Activated CD4-positive, alpha-beta T cell treated with anti-CD3 and anti-CD28 coated beads for 36 hours (primary cell): ENCODE measurements at places on chromosomes 7 and 10. TPM values are rescaled to one million over a fixed set of nuclear protein-coding genes. Genes with fewer than 3 reads are reported as not detected.
A peak's percentile ranks its signal among the peaks of the same experiment; 100 is the strongest.

Gene CPVL
- not detected for total RNA-seq

Gene VAX1
- not detected for total RNA-seq

Gene GIMAP7
- 36.9 TPM for total RNA-seq

Gene INHBA
- not detected for total RNA-seq

Gene AGAP5
- 7.1 TPM for total RNA-seq

Gene SKIDA1
- total RNA-seq: 0.54 TPM

Gene ADCYAP1R1
- total RNA-seq: not detected

Gene C10orf71
- not detected for total RNA-seq

Gene SCART1
- total RNA-seq: 1.7 TPM

- H3K27ac ChIP-seq: no peak overlapping the region
- no peak overlapping the region for H3K4me3 ChIP-seq
- H3K4me1 ChIP-seq: no peaks in the 10 kb centered on the region
- DNase-seq: peak; percentile 71
- H3K27me3 ChIP-seq: peaks cover 9% of the 10 kb centered on the region
- H3K36me3 ChIP-seq: no peaks in the 10 kb centered on the region
Observed at GRCh38 chr10:58531084-58531695, 18.5 kb downstream of the BICC1 start.

DNA sequence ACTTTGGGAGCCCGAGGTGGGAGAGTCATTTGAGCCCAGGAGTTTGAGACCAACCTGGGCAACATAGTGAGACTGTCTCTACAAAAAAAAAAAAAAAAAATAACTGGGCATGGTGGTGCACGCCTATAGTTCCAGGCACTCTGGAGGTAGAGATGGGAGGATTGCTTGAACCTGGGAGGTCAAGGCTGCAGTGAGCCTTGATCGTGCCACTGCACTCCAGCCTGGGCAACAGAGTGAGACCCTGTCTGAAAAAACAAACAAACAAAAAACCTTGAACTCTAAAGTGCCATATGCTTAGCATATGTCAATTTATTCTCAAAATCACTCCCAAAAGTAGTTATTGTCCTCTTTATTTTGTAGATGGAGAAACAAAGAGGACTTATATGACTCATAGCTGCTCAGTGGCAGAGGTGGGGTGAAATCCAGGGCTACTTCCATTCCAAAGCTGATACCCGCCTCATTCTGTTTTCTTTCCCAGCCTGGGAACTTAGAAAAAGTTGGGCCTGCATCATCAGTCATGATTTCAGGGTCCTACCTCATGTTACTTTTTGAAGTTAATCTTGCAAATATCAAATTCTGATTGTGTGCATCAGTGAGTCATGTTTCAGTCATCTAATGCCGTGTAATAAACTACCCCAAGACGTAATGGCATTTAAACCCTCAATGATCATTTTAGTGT is 13.3 kb downstream of the DHTKD1 start:
- DNase-seq: no peak
- H3K4me1 ChIP-seq: no peaks in the 10 kb centered on the region
- H3K36me3 ChIP-seq: peaks cover 8% of the 10 kb centered on the region
- H3K27me3 ChIP-seq: no peaks in the 10 kb centered on the region
- no peak overlapping the region for H3K4me3 ChIP-seq

DNA sequence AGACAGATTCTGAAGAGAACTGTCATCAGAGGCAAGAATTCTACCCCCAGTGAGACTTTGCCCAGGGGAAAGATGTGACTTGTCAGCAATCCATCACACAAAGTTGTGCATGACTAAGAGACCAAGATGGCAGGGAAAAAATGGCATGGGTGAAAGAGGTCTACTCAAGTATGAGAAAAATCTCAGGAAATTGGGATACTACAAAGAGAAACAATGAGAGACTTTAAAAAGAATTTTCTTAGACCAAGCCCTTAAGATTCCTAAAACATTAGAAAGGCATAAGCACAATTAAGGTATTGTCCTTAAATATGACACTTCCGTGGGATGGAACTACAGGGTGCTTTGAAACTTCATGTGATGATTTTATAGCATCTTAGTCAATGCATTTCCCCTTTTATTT is 45.6 kb upstream of the PDE1C start:
- no peaks in the 10 kb centered on the region for H3K36me3 ChIP-seq
- no peak overlapping the region for H3K4me3 ChIP-seq
- no peak overlapping the region for H3K27ac ChIP-seq
- H3K4me1 ChIP-seq: no peaks in the 10 kb centered on the region

- no peak overlapping the region for H3K4me3 ChIP-seq
- peaks cover 4% of the 10 kb centered on the region for H3K27me3 ChIP-seq
- no peak overlapping the region for H3K27ac ChIP-seq
- no peak for DNase-seq
- no peaks in the 10 kb centered on the region for H3K36me3 ChIP-seq
Observed at GRCh38 chr7:95052566-95053094, 145.2 kb downstream of the PPP1R9A start.

DNA sequence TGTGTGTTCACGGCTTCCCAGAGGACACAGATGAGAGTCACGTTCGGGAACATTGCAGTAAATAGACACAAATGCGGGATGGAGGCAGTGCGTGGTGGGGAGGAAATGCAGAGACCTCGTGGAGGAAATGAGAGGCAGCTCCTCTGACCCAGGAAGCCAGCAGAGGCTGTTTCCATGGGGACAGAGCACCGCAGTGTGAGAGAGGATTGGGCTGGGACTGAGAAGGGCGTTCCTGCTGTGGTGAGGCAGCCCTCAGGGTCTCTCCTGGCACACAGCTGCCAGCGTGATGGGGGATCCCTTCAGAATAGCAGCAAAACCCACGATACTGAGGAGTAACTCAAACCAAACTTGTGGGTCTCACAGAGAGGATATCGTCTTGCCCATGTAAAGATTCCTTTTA is 21.7 kb upstream of the BHLHA15 start:
- no peak overlapping the region for H3K27ac ChIP-seq
- H3K4me1 ChIP-seq: no peaks in the 10 kb centered on the region
- no peak for DNase-seq
- H3K4me3 ChIP-seq: no peak overlapping the region
- H3K36me3 ChIP-seq: peaks cover 47% of the 10 kb centered on the region

DNA sequence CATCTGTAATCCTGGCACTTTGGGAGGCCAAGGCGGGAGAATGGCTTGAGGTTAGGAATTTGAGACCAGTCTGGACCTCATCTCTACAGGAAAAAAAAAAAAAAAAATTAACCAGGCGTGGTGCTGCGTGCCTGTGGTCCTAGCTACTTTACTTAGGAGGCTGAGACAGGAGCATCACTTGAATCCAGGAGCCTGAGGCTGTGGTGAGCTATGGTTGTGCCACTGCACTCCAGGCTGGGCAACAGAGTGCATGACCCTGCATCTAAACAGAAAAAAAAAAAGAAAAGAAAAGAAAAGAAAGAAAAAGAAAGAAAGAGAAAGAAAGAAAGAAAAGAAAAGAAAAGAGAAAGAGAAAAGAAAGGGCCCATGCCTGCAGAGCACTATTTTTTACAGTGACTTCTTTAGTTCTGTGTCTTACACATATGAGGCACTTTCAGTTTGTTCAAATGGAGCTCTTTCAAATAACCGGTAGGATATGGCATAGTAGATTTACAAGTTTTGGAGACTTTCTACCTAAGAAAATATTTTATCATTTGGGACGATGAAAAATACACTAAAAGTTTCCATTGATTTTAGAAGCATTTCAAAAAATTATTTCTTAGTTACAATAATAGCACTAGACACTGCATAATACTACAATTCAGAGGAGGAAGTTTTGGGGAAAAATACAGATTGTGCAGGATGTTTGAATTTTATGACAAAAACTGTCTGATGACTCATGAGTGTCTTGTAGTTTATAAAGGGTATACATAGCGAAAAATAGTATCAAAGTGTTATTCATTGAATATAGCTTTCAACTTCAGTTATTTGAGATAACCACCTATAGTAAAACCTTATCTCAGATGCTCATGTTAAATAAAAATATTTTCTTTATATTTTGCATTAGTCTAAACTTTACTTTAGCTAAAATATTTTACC is 75.9 kb downstream of the MDFIC start:
- peak overlapping the region; percentile 64 for H3K27ac ChIP-seq
- peaks cover 61% of the 10 kb centered on the region for H3K4me1 ChIP-seq
- peak overlapping the region; percentile 22 for H3K4me3 ChIP-seq
- H3K36me3 ChIP-seq: peaks cover 42% of the 10 kb centered on the region

DNA sequence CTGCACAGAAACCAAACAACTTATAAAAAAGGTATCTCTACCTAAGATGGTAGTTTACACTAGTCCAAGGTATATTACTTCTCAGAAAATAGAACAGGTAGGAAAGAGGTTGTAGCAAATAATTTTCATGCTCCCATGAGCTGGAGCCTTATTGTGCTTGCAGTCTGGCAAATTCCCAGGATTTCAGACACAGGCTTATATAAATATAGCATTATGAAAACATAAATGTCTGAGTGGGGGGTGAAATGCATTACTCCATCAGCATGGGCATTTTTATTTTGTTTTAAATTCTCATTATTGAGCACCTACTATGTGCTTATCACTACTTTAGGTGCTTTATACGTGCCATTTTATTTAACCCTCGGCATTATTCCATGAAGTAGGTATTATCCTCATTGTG is 83.0 kb upstream of the PHYHIPL start:
- no peaks in the 10 kb centered on the region for H3K4me1 ChIP-seq
- no peak overlapping the region for H3K4me3 ChIP-seq
- no peaks in the 10 kb centered on the region for H3K36me3 ChIP-seq
- no peak for DNase-seq
- H3K27me3 ChIP-seq: no peaks in the 10 kb centered on the region

DNA sequence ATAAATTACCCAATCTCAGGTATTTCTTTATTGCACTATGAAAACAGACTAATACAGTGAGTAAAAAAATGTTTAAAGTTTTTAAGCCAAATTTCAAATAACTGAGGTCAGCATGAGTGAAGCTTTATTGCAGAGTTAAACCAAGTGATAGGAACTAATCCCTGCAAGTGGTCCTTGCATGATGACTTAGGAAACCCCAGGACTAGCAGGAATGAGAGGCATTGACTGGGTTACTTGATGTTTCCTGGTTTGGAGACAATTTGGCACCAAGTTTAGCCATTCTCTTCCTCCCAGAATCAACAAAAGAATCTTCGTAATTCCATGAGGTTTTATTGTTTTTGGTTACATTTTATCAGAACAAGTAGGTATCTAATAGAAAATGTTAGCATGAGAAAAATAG is 194.2 kb downstream of the BICC1 start:
- no peak for DNase-seq
- H3K4me3 ChIP-seq: no peak overlapping the region
- H3K27me3 ChIP-seq: no peaks in the 10 kb centered on the region
- no peaks in the 10 kb centered on the region for H3K36me3 ChIP-seq
- H3K4me1 ChIP-seq: no peaks in the 10 kb centered on the region

GRCh38 chr7:122397381-122397780 is 92.8 kb upstream of the FEZF1 start:
- H3K4me3 ChIP-seq: no peak overlapping the region
- H3K27me3 ChIP-seq: no peaks in the 10 kb centered on the region
- H3K36me3 ChIP-seq: no peaks in the 10 kb centered on the region
- no peak for DNase-seq
- H3K4me1 ChIP-seq: no peaks in the 10 kb centered on the region

DNA sequence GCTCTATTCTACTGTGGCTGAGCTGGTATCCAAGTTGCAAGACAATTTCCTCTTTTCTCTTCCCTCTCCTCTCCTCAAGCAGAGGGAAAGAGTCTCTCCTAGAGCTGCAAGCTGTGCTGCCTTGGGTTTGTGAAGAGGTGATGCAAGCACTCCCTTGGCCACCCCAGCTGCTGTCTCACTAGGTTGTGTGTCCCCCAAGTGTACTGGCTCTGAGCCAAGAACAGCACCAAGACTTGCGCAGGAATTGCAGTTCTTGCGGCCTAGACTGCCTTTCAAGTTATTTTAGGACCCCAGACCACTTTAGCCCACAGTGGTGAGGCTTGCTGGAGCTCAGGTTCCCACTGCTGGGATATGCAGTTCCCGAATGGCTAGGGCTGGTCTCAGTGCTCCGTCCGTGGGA is 411.6 kb downstream of the DPP6 start:
- H3K27ac ChIP-seq: no peak overlapping the region
- H3K36me3 ChIP-seq: no peaks in the 10 kb centered on the region
- no peak for DNase-seq
- no peaks in the 10 kb centered on the region for H3K27me3 ChIP-seq
- no peaks in the 10 kb centered on the region for H3K4me1 ChIP-seq
- H3K4me3 ChIP-seq: no peak overlapping the region

GRCh38 chr10:42932735-42933447 is 144.0 kb upstream of the RET start:
- peak overlapping the region; percentile 64 for H3K4me3 ChIP-seq
- peaks cover 11% of the 10 kb centered on the region for H3K27me3 ChIP-seq
- DNase-seq: peak; percentile 75
- no peak overlapping the region for H3K27ac ChIP-seq
- peaks cover 10% of the 10 kb centered on the region for H3K4me1 ChIP-seq

GRCh38 chr10:454860-455259 is 234.6 kb downstream of the DIP2C start:
- peak overlapping the region; percentile 30 for H3K4me3 ChIP-seq
- DNase-seq: peak; percentile 30
- H3K27me3 ChIP-seq: peaks cover 2% of the 10 kb centered on the region
- H3K36me3 ChIP-seq: no peaks in the 10 kb centered on the region
- H3K27ac ChIP-seq: peak overlapping the region; percentile 82

GRCh38 chr7:32047801-32048200 is 22.4 kb downstream of the PDE1C start:
- H3K4me3 ChIP-seq: no peak overlapping the region
- no peak overlapping the region for H3K27ac ChIP-seq
- DNase-seq: no peak
- no peaks in the 10 kb centered on the region for H3K27me3 ChIP-seq
- no peaks in the 10 kb centered on the region for H3K36me3 ChIP-seq

GRCh38 chr7:120862987-120863590 is 5.1 kb upstream of the TSPAN12 start:
- DNase-seq: no peak
- H3K4me1 ChIP-seq: no peaks in the 10 kb centered on the region
- H3K27ac ChIP-seq: no peak overlapping the region
- H3K27me3 ChIP-seq: peaks cover 51% of the 10 kb centered on the region
- H3K4me3 ChIP-seq: no peak overlapping the region

GRCh38 chr7:3307435-3307834 is 6.4 kb downstream of the SDK1 start:
- DNase-seq: no peak
- peaks cover 6% of the 10 kb centered on the region for H3K4me1 ChIP-seq
- no peaks in the 10 kb centered on the region for H3K36me3 ChIP-seq
- peaks cover 11% of the 10 kb centered on the region for H3K27me3 ChIP-seq
- no peak overlapping the region for H3K4me3 ChIP-seq
